Articular chondrocyte of knee joint (primary cell): ENCODE measurements at places on chromosomes 11 and 22. TPM values are rescaled to one million over a fixed set of nuclear protein-coding genes. Genes with fewer than 3 reads are reported as not detected.

Gene FUT4
- 10.7 and 10.8 TPM in 2 replicates for total RNA-seq

Gene CLDN5
- total RNA-seq = 0.13 and 0.76 TPM in 2 replicates

Gene YPEL1
- total RNA-seq = 1.9 and 2.0 TPM in 2 replicates

Gene SCGB2A2
- not detected in 2 replicates for total RNA-seq

Gene INSC
- 0.97 and 1.2 TPM in 2 replicates for total RNA-seq
